ENCODE measurements at places on chromosomes 5 and 9.

GRCh38 chr5:36397901-36398536 lies 96.3 kb upstream of the RANBP3L start:
- no peak for DNase-seq

DNA sequence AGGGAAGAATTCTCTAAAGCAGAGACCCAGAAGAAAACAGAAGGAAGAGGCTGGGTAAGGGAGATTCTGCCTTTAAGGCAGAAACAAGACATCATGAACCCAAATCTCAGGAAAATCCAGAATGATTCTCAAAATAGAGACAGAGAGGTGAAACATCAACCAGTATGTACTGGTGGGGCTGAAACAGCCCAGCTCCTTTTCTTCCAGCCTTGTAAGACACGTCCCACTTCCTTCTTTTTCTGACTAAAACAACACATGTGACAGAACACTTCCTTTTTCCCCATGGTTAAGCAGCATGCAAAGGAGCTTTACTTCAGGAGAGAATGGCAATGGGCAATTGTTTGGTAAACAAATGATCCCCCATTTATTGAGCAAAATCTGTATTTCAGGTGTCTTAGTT lies 230.8 kb upstream of the NR4A3 start:
- no peak for DNase-seq

DNA sequence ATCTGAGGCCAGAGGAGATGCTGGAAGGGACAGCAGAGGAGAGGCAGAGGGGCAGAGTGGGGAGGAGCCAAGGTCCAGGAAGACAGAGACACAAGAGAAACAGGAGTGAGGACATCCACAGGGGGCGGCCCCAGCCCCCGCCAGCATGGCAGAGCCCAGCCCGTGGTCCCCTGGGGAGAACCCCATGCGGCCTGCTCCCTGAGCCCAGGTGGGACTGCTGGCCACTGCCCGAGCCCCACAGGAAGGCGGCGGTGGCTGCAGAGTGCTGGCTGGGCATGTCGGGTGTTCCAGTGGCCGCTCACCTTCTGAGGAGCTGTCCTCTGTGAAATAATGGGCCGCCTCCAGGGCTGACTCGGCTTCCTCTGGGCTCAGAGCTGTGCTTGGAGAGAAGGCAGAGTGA lies 8.9 kb upstream of the MRNIP start:
- no peak for DNase-seq

GRCh38 chr5:124698770-124699169 lies 47.7 kb downstream of the ZNF608 start:
- DNase-seq, result no peak

DNA sequence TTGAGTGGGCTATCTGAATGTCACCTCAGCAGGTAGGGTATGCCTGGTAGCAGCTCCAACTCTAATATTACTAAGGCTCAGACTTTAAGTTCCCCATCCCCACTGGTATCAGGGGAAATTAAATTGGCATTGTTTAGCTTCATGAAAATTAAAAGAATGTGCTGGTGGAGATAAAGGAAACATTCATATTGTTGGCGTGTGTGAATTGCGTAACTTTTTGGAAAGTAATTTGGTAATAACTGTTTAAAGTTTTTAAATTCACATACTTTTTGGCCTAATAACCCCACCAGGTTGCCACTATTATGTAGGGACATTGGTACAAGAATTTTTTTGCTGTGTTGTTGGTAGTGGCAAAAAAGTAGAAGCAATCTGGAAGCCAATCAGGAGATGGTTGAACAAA lies 29.4 kb downstream of the TNPO1 start:
- no peak for DNase-seq

- no peak for DNase-seq
Measured at GRCh38 chr9:105621001-105621400, 41.3 kb upstream of the TAL2 start.

- no peak for DNase-seq
Measured at GRCh38 chr9:4059437-4059836, 240.4 kb downstream of the GLIS3 start.

- DNase-seq, result no peak
Measured at GRCh38 chr5:73672132-73672531, 46.1 kb downstream of the ARHGEF28 start.

- no peak for DNase-seq
Measured at GRCh38 chr5:125125031-125125823, 378.8 kb upstream of the ZNF608 start.

DNA sequence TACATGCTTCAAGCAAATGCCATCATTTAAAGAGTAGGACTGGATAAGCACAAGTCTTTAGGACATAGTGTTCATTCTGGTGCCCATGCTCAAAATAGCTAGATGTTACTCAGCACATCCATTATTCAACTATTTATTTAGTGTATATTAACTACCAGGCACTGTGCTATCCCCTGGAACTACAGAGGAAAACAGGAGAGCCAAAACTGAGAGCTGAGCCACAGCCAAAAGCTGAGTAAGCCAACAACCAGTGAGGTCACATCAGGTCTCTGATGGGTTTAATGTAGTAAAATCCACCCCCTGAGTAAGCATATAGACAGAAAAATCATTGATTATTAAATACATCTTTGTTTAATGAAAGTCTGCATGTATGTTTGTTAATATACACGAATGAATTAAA lies 469.3 kb upstream of the DMAC1 start:
- DNase-seq, result no peak

DNA sequence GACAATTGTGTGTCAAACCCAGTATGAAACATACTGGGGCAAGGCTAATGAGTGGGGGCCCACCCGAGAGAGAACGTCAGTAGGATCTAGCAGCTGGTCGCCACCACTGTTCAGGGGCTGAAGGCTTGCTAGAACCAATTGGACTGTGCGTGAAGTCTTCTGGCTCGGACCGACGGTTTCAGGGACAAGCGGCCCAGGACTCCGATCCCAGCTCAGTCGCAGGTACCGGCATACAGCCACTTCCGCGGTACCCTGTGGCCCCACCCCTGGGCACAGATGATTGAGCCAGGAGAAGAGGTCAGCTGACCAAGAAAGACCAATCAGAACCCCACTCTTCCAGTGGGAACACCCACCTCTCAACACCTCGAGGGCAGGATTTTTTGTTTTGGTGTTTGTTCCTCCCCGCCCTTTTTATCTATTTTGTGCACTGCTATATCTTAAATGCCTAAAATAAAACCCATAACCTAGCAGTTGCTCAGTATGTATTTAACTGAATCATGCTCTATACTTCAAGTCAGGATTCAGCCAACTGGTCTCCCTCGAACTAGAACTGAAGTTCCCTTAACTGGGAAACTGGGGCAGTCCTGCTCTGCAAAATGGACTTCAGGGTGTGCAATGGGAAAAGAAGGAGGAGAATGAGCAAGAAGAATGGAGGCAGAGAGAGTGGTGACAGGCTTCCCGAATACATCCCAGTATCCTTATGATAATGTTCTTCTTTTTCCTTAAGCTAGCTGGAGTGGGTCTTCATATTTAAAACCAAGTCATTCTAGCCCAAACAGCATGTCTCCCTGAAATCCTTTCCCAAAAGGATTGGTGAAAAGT lies 21.1 kb upstream of the CPEB4 start:
- DNase-seq, result no peak

GRCh38 chr5:59260973-59261372 lies 632.6 kb downstream of the PDE4D start:
- no peak for DNase-seq

GRCh38 chr5:76652809-76653414 lies 29.7 kb upstream of the F2RL2 start:
- no peak for DNase-seq

DNA sequence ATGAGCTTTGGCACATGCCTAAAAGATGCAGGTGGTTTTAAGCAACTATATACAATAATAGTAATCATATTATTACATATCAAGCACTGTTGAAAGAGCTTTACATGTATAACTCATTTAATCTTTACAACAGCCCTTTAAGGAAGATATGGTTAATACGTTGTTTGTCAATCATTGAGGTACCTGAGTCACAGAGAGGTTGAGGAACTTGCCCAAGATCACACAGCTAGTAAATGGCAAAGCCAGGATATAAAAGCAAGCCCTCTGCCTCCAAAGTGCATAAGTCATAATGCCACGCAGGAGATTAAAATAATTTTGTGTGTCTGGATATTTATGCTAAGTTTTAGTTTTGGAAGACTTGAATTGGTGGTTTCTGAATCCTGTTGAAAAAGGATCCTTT lies 90.2 kb downstream of the DAPK1 start:
- DNase-seq, result no peak

- DNase-seq, result no peak
Measured at GRCh38 chr9:112020680-112021596, 124.3 kb downstream of the UGCG start.

DNA sequence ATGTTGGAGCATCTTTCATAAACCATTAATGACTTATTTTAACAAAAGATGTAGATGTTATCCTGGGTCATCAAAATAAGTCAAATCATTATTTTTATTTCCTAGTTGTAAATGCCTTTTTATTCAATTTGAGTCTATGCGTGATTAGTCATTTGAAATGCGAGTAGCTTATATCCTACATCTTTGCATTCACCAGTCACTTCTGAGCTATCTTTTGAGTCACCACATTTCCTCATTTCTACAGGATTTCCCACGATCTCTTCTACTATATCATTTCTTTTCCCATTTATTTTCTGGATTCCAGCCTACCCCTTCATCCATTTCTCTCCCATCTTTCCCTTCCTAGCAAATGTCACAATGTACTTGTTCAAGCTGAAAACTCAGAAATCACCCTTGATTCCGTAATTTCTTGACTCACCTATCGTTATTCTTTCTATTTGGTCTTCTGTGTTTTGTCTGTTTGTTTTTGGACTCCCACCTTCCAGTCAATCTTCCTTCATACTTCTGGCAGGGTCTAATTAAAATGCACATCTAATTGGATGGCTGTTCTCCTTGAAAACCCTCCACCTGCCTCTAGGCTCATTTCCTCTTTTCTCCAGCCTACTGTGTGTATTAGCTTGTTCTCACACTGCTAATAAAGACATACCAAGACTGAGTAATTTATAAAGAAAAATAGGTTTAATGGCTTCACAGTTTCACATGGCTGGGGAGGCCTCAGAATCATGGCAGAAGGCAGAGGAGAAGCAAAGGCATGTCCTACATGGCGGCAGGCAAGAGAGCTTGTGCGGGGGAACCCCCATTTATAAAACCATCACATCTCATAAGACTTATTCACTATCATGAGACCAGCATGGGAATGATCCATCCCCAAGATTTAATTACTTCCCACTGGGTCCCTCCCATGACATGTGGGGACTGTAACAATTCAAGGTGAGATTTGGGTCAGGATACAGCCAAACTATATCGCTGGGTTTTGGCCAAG lies 112.4 kb downstream of the MEF2C start:
- DNase-seq, result no peak

GRCh38 chr5:32210151-32210550 lies 36.0 kb upstream of the GOLPH3 start:
- no peak for DNase-seq

DNA sequence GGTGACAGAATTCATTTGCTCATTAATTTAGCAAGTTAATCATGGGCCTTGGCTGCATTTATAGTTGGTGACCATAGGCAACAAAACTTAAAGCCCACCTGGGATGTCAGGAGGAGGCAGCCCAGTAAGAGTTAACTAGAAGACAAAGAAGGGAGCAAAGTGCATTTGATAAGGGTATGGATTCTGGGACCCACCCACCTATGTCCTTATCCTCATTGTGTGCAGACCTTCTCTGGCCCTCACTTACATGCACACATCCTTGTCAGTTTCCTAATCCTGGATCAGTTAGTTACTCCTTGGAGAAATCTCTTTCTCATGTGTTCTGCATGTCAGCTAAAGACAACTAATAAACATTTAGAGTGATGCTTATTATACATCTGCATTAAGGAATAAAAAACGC lies 24.6 kb downstream of the MEF2C start:
- no peak for DNase-seq

DNA sequence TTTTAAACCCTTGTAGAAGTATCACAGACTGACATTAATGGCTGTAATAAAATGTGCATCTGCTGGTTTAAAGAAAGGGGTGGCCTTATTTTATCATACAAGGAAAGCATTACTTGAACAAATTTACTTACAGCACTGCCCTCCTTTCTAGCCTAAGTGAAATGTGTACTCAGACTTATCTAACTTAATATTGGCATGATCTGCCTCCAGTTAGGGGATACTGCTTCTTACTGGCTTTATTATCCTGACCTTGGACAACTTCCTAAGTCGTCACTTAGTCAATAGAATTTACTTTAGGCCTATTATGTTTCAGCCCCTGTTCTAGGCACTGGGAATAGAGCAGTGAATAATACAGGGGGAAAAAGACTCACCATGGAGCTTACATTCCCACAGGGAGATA lies 79.4 kb downstream of the TEK start:
- DNase-seq, result no peak

DNA sequence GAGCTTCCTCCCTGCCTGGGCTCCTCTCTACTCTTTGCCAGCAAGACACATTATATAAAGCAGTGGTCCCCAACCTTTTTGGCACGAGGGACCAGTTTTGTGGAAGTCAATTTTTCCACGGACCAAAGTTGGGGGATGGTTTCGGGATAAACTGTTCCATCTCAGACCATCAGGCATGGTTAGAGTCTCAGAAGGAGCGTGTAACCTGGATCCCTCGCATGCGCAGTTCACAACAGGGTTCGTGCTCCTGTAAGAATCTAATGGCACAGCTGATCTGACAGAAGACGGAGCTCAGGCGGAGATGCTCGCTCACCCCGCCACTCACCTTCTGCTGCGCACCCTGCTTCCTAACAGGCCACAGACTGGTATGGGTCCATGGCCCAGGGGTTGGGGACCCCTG lies 142.8 kb downstream of the LIFR start:
- no peak for DNase-seq

- DNase-seq, result no peak
Measured at GRCh38 chr5:80884929-80885328, 75.2 kb upstream of the RASGRF2 start.

DNA sequence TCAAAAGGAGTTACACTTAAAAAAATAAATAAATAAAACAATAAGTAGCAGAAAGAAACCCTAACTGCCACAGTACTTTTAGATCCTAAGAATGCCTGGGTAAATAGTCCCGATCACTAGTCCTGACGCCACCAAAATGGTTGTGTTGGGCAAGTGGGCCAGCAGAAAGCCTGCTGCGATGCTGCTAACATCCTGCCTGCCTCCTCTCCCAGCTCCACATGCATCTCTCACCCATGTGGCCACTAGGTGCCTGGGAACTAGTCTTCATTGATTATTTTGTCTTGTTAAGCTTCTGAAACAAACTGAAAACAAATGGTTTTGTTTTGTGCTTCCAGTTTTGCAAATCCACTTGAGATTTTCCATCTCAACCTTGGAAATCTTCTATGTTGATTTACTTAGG lies 54.4 kb upstream of the TRAF1 start:
- DNase-seq, result no peak

GRCh38 chr5:154523709-154524108 lies 45.7 kb upstream of the HAND1 start:
- DNase-seq, result no peak

- DNase-seq, result no peak
Measured at GRCh38 chr9:91117959-91118703, 243.6 kb downstream of the AUH start.

Measured in HuH-7.5 (cell line).